ENCODE measurements at places on chromosomes 16 and 17. TPM values are rescaled to one million over a fixed set of nuclear protein-coding genes. Genes with fewer than 3 reads are reported as not detected.

GRCh38 chr17:31888124-31888523, 13.4 kb downstream of the UTP6 start:
- DNase-seq, result no peak

Gene NEUROD2
- not detected for polyA plus RNA-seq

DNA sequence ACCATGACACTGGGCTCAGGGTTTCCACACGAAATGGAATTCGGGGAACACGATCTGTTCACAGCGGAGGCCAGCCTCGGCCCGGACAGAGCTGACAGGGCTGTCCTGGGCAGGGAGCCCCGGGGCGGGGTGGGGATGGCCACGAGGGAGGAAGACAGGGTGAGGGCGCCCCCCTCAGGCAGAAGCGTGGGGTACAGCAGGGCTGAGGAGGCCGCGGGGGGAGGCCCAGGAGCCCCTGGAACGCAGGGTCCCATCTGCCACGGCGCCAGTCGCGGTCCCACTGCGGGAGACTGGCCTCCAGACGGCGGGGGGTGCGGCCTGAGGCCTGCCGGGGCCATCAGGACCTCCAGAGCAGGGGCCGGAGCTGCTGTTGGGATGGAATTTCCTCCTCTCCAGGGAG, 75.9 kb downstream of the LMF1 start:
- DNase-seq, result no peak

- no peak for DNase-seq
Observed at GRCh38 chr17:34728771-34729310, 149.5 kb downstream of the TMEM132E start.

DNA sequence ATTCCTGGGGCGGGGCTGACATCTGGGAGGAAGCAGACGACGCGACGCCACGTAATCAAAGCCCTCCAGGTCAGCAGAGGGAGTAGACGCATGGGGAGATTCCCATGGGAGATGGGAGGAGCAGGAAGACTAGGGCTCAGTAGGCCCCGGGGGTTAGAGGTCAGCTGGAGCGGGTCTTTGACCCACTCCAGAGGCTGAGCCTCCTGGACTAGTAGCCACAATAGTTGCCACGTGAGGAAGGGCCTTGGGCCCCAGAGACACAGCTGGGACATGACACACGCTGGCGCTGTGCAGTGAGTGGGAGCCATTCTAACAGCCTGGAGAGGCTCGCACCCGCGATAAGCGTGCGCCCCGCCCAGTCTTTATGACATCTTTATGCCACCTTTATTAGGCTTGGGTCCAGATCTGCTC, 95.7 kb upstream of the AMZ2 start:
- DNase-seq, result no peak

DNA sequence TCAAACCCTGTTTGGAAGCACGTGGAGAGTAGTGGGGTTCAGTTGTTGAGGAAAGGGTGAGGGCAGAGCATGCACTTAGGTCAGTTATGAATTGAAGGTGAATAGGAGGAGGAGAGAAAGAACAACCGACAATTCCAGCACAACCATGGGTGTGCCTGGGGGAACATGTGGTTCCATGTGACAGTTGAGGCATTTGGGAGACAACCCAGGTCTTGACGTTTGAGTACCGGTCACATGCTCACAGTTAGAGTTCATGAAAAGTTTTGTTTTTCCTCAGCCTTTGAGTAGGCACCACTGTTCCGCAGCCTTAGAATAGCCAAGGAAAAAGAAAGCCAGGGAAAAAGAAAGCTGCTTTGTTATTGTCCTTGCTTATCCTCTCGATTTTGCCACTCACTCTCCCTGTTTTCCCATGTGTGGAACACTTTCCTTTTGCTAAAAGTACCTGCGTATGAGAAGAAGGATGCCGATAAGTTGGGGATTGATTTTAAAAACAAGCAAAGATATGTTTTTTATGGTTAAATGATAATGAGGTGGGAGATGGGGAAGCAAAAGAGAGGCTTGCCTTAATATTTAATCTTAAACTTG, 25.6 kb upstream of the ABCC11 start:
- DNase-seq, result no peak

Gene SAMD14
- not detected for polyA plus RNA-seq

- no peak for DNase-seq
Observed at GRCh38 chr17:78724544-78724943, 57.5 kb downstream of the CYTH1 start.

GRCh38 chr17:80455336-80455710, 21.1 kb downstream of the NPTX1 start:
- no peak for DNase-seq

- DNase-seq, result no peak
Observed at GRCh38 chr17:5552841-5553240, 31.5 kb downstream of the NLRP1 start.

Gene SERPINF2
- not detected for polyA plus RNA-seq
